ENCODE measurements at places on chromosomes 7 and 10.

GRCh38 chr7:134483296-134483695 lies 24.4 kb upstream of the AKR1B1 start:
- DNase-seq, result no peak

GRCh38 chr10:72472306-72472705 lies 117.6 kb upstream of the DNAJB12 start:
- DNase-seq, result no peak

- DNase-seq, result no peak
Measured at GRCh38 chr7:116650436-116650835, 21.6 kb upstream of the MET start.

GRCh38 chr10:121500701-121501332 lies 97.4 kb downstream of the FGFR2 start:
- DNase-seq, result no peak

Measured in GM12891 (cell line).